Germinal center (tissue), 1 donor: ENCODE measurements at places on chromosomes 4 and X.

- no peak for DNase-seq
Measured at GRCh38 chr4:139875411-139875825, 209.8 kb downstream of the MGST2 start.

DNA sequence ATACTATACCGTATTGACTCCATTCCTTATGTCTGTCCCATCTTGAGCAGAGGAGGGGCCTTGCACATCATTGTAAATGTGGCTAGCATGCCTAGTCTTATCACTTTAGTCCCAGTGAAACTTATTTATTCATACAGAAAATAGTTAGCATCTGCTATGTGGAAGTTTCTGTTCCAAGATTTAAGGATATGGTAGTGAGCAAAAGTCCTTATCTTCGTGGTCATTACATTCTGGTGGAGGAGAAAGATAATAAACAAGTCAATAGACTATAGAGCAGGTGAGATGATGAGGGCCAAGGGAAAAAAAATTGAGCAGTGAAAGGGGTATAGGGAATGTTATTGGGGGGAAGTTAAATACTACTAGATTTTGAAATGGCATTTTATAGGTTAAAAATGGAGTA lies 63.4 kb upstream of the PRRG3 start:
- no peak for DNase-seq

DNA sequence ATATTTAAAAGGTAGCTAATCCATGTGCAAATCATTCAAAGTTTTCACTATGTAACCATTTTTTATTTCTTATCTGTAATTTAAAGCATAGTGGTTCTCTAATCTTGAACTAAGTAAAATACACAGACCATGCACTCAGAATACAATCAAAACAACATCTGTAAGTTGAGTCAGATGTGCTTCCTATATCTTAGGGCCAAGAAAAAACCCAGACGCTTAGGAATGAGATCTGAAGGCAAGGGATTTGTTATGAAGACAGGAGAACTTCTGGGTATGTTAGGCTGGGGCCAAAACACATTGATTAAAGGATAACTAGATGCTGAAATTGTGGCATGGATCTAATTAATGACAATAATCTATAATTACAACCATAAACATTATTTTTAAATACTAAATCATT lies 120.3 kb downstream of the PDE5A start:
- DNase-seq = no peak

- DNase-seq = no peak
Measured at GRCh38 chr4:144104509-144105130, 35.9 kb downstream of the GYPA start.

- peak; percentile 9 for DNase-seq
Measured at GRCh38 chr4:82201805-82202641, 171.8 kb downstream of the HNRNPD start.

- DNase-seq = peak; percentile 1
Measured at GRCh38 chrX:85244450-85245211, 840 bp downstream of the ZNF711 start.

DNA sequence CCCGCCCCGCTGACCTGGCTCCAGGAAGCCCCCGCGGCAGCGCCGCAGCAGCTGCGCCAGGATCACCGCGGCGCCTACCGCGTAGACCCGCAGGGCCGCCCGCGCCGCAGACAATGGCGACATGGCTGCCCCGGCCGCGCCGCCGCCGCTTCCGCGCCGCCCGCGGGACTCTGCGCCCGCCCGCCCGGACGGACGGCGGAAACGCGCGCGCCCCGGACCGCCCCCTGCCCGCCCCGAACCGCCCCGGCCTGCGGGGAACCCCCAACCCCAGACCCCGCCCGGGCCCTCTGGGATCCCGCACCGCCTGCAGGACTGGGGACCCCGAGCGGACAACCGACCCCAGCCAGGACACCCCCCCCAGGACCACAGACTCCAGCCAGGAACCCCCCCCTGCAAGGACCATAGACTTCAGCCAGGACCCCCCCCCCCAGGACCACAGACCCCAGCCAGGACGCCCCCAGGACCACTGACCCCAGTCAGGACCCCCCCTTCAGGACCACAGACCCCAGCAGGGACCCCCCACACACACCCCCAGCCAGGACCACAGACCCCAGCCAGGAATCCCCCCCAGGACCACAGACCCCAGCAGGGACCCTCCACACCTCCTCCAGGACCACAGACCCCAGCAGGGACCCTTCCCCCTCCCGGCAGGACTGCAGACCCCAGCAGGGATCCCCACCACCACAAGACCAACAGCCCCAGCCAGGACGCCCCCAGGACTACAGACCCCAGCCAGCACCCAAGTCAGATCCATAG lies at the start of the genes DHRSX and ZBED1:
Gene DHRSX, minus strand, starts transcription at position 174 of the 756 bp plus-strand sequence. Its CDS starts 51 bp downstream, at position 123.
Gene ZBED1, minus strand, starts transcription at position 174 of the 756 bp plus-strand sequence. CDS start 10,257 bp downstream, outside the sequence.
- DNase-seq = peak; percentile 72

GRCh38 chr4:46945062-46945461 lies 36.0 kb upstream of the COX7B2 start:
- DNase-seq = no peak

DNA sequence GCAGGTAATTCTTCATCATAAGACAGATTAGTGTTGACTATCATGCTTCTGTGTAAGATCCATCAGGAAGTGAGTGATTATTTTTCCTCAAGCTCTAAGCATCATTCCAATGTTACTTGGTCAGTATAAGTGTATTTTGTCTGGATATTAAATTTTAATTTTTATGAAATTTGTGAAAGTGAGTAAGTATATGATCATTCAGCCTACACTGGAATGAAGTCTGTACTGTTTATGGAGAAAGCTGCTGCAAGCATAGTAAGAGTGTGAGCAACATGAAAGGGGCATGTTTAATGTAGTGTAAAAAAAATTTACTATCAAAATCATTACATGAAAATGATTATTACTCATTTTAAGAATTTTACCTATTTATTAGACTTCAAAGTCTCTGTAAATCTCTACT lies 84.8 kb downstream of the IL15 start:
- DNase-seq = no peak

GRCh38 chrX:116757491-116757890 lies 294.7 kb upstream of the CT83 start:
- DNase-seq = no peak

GRCh38 chrX:151391722-151392121 lies 5.3 kb upstream of the VMA21 start:
- no peak for DNase-seq

- DNase-seq = no peak
Measured at GRCh38 chrX:82230013-82230412, 1028.1 kb downstream of the SH3BGRL start.

DNA sequence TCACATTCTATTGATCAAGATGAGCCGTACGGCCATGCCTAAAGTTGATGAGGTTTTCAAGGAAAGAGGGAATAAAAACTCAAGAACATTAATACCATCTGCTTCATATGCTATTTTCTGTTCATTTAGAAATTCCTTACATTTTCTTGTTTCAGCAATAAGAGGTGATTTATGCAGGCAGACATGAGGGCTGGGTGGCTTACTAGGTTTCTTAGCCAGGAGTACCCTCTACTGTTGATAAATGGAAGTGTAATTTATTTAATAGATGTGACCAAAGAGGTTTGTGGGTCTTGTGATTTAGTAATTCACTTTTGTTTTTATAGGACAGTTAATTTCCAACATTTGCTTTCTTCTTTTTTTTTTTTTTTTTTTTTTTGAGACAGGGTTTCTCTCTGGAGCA lies 6.4 kb upstream of the SMIM9 start:
- peak; percentile 27 for DNase-seq

DNA sequence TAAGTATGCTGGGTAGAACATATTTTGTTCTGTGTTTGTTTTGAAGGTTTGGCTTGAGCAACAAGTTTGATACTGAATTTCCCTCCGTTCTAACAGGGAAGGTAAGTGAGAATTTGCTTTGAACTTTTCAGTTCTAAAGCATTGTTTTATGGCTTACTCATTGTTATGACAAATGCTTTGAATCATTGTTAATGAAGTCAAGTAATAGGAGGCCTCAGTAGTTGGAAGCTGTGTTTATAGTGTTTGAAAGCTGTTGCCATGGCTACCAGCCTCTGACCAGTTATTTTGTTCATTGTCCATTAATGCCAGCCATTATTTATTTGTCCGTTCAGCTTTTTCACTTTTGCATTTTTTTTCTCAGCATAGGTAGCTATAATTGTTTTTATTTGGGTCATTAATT lies 14.4 kb downstream of the CHIC1 start:
- DNase-seq = no peak

DNA sequence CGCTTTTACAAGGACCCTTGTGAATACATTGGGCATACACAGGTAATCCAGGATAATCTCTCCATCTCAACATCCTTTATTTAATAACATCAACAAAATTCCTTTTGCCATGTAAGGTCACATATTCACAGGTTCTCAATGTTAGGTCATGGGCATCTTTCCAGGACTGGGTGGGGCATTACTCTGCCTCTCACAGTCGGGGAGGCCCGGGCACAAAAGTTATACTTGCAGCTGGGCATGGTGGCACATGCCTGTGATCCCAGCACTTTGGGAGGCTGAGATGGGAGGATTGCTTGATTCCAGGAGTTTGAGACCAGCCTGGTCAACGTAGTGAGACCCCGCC lies 93.7 kb upstream of the AP1S2 start:
- DNase-seq = no peak

DNA sequence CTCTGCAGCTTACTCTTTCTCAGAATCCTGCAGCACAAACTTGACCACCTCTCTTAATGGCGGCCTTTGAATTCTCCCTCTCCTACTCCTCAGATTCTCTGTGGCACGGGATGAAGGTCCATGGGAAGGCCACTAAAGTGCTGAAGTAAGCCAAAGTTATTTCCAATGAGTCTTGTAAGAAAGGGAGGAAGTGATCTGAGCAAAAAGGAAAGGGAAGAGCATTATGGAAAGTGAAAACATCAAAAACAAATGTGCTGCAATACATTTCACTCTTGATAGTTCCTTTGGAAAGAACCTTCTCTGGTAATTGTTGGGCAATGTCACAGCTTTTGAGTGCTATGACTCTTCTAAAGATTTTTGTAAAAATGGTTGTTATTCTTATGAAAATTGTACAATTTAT lies 54.3 kb upstream of the CAMK2D start:
- no peak for DNase-seq

DNA sequence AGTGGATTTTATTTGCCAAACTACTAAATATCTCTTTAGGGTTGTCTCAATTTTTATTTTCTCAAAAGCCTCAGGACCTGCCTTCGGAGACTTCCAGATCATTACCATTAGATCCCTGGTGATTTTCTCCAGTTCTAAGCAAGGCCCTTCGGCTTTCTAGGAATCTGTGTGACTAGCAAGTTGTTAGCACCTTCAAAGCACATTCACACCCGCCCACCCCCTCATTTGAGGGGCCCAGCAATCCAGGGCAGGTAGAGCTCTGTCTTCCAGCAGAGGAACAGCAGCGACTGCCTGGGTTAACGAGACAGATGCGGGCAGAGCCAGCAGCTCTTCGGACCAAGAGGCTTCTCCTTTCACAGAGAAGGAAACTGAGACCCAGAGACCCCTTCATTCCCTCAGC lies 2.0 kb downstream of the WDR1 start:
- DNase-seq = no peak

- DNase-seq = no peak
Measured at GRCh38 chr4:166823126-166823525, 411.2 kb downstream of the SPOCK3 start.

GRCh38 chr4:48153791-48154550 lies 19.9 kb upstream of the TXK start:
- DNase-seq = no peak

- DNase-seq = no peak
Measured at GRCh38 chr4:180811556-180811955, 1431.6 kb upstream of the TENM3 start.

DNA sequence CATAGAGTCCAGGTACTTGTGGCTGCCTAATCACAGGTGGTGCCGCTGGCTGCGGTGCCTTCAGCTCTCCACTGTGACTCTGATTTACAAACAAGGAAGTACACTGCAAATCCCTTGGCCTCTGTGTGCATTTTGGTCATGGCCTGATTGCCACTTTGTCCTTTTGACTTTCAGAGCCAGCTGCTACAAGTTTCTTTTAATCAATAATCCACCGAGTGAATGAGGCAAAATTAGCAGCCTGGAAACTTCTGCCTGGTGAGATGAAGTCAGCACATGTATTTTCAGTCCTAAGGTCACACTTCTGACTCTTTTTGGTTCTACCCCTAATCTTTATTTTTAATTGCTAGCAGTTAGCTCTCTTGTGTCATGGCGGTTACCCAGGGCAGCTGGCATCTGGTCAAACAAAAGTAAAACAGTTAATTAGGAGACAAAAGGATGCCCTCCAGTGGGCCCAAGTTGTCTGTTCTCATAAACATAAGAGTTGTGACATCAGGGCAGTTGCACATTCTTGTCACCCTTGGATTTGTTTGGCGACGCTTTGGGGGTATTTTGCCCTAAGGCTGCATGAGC lies 62.3 kb upstream of the LNX1 start:
- DNase-seq = no peak

DNA sequence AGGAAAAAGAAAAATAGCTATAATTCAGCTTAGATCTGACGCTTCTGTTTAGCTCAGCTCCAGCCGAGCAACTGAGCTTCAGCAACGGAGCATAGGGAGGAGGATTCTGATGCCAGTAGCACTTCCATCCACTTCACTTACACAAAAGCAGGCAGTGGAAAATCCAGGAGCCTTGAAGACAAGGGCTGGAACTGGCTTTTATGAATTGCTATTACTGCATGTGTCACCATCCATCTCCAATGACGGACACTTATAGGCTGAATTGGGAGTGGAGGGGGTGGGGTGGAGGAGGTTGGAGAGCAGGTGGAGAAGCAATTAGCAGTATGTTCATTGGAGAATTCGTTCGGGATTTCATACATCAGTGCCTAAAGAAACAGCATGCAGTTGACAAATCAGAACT lies 15.6 kb downstream of the ENOX2 start:
- DNase-seq = no peak

GRCh38 chrX:104662694-104663093 lies 96.7 kb downstream of the IL1RAPL2 start:
- DNase-seq = no peak

- peak; percentile 2 for DNase-seq
Measured at GRCh38 chr4:124713185-124713592, 657 bp upstream of the ANKRD50 start.

DNA sequence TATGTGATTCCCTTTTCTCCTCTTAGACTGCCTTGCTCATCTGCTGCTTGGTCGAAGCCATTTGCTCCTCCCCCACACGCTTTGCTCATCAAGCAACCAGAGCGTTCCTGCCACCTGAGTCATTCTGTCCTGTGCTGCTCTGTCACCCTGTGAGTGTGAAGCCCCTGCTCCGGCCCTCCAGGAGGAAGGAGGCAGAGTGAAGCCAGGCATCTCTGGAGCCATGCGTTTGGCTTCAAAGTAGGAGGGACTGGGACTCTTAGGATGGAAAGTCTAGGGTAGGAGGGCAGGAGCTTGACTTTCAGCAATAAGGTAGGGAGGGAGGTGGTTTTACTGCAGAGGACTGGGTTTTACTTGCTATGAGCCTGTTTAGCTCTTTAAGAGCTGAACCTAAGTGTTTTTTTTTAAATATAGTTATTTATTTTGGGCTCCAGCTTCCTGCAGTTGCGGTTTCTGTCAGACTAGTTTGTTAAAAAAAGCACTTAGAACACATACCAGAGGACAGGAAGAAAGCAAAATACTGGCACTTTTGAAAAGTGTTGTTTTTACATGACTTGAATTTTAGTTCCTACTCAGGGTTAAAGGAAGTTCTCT lies 63.6 kb downstream of the SPINK2 start:
- peak; percentile 73 for DNase-seq

DNA sequence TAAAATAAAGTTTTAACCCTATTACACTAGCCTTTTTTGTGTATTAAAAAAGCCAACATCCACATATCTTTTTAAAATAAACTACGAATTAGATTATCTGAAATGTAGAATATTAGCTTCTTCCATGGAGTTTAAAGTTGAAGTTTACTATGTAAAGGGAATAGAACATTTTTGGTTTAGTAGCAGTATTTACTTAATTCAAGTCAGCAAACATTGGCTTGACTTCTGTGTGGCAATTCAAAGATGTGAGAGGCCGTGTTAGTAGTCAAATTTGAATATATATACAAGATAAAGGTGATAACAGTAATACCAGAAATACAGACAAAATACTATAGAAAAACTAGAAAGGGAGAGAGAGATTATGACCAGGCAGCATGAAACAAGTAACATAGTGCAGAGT lies 115.1 kb upstream of the IL13RA1 start:
- DNase-seq = no peak
